ENCODE measurements at places on chromosomes 5 and 9. TPM values are rescaled to one million over a fixed set of nuclear protein-coding genes. Genes with fewer than 3 reads are reported as not detected.

- no peaks in the 10 kb centered on the region for H3K36me3 ChIP-seq
- no peak overlapping the region for H3K4me3 ChIP-seq
- no peaks in the 10 kb centered on the region for H3K27me3 ChIP-seq
Measured at GRCh38 chr5:65359981-65360380, 121.7 kb downstream of the ADAMTS6 start.

DNA sequence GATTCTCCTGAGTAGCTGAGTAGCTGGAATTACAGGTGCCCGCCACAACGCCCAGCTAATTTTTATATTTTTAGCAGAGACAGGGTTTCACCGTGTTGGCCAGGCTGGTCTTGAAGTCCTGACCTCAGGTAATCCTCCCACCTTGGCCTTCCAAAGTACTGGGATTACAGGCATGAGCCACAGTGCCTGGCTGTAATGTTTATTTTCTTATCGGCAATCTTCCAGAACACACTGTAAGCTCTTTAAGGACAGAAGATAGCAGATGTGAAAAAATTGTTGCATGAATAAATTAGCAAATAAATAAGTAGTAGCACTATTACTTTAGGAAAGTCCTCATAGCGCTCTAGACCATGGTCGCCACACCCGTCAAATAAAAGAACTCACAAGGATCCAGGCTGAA lies 100.5 kb downstream of the ENC1 start:
- H3K27me3 ChIP-seq: no peaks in the 10 kb centered on the region
- no peak overlapping the region for H3K27ac ChIP-seq
- no peaks in the 10 kb centered on the region for H3K36me3 ChIP-seq
- no peaks in the 10 kb centered on the region for H3K4me1 ChIP-seq
- no peak for DNase-seq

DNA sequence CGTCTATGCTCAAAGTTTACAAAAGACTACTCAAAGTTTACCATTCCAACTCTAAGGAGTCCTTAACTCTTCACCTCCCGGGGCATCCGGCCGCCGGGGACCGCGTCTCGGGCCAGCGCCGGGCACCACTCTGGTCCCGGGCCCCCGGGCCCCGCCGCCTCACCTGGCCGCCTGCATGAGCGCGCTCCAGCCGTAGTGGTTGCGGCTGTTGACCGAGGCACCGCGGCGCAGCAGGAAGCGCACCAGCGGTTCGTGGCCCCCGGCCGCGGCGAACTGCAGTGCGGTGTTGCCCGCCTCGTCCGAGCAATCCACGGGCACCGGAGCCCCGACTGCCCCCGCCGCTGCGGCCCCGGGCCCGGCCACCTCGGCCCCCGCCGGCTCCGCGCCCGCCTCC lies 388 bp downstream of the ANKS6 start:
- H3K27ac ChIP-seq: peak overlapping the region; percentile 85
- DNase-seq: no peak
- H3K4me3 ChIP-seq: peak overlapping the region; percentile 70

DNA sequence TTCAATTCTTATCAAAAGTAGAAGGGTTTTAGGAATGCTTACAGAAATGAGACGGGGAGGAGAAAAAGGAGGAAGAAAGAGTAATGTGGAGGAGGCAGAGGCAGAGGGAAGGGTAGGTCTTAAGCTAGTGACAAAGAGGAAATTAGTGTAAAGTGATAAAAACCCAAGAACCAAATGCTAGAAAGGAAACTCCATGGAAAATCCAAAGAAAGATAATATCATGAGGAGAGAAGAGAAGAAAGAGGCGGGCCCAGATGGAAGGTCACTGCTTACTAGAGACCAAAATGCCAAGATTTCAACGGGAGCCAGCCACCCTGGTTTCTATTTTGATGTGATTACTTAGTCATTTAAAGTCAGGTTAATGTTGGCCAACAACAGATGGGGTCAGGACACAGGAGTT lies 68.6 kb upstream of the IL12B start:
- H3K27ac ChIP-seq: no peak overlapping the region
- no peaks in the 10 kb centered on the region for H3K4me1 ChIP-seq
- no peaks in the 10 kb centered on the region for H3K36me3 ChIP-seq

HEMGN gene
- not detected for total RNA-seq

FAM151B gene
- total RNA-seq: 2.5 TPM

DNA sequence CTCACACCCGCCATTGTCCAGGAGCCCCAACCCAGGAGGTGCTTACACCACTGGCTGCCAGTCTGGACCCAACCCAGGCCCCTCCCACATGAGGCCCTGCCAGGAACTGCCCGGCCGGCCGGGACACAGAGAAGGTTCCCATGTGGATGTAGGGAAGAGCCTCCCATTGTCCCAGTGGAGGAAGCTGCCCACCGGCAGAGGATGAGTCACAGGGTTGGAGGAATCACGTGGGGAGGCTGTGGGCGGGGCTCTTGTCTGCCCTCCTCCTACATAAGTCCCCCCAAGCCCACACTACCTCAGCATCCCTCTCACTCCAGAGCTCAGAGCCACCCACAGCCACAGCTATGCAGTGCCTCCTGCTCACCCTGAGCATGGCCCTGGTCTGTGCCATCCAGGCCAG lies 26.1 kb downstream of the PAEP start:
- H3K27ac ChIP-seq: no peak overlapping the region
- no peaks in the 10 kb centered on the region for H3K36me3 ChIP-seq
- no peaks in the 10 kb centered on the region for H3K27me3 ChIP-seq

GRCh38 chr5:169656125-169656901 lies 19.2 kb downstream of the DOCK2 start:
- no peak overlapping the region for H3K4me3 ChIP-seq
- H3K4me1 ChIP-seq: no peaks in the 10 kb centered on the region
- no peaks in the 10 kb centered on the region for H3K27me3 ChIP-seq
- DNase-seq: no peak
- H3K27ac ChIP-seq: no peak overlapping the region
- no peaks in the 10 kb centered on the region for H3K36me3 ChIP-seq

OR1Q1 gene
- not detected for total RNA-seq

OR2V2 gene
- total RNA-seq: not detected

DNA sequence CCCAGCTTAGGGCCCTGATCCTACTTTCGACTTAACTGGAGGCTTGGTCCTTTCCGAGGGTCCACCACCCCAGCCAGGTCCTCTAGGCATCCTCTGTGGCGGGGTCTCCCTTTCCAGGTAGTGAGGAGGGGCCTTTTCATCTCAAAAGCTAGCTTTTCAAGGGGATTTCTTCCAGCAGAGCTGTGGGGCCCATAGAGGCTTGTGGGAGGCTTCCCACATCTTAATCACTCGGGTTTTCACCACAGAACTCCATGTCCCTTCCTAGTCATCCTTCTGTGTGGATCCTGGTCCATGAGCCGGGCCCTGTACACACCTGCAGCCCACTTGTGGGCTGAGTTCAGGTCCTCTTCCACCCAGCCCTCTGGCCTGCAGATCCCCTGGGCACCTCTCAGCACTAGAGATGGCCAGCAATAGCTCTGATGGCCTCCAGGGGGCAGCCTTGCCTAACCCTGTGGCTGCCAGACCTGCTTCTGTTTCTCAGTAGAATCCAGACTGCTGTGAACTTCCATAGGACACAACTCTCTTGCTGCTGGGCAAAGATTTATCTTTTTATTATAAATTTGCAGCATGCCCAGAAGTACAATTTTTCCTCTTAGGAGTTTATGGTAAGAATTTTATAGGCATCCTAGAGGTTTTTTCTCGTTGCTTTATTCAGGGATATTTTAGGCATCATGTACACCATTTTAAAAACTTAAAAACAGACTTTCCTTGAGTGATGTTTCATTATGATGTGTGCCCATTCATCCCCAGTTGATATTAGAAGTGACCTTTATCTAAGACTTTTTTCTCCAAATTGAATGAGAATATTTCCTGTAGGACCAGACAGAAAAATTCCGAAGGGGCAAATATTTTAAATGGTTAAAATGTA lies 208.9 kb downstream of the TRIO start:
- no peaks in the 10 kb centered on the region for H3K36me3 ChIP-seq
- H3K4me3 ChIP-seq: no peak overlapping the region
- H3K4me1 ChIP-seq: peaks cover 34% of the 10 kb centered on the region
- peak; percentile 82 for DNase-seq

DNA sequence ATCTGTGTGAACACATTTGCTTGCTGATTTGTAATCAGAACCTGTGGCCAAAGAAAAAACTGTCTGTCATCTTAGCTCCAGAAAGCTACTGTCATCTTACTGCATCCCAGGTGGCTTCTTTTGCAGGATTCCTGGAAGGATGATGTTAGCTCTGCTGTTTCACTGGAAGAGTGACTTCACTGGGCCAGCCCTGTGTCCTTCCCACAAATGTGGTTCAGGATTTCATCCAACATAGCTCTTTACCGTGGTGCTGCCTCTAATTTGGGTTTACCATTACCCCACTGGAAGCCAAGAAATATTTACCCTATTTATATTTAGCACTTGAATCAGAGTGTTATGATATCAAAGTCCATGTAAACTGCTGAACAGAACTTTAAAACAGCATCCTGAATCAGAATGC lies 501.0 kb downstream of the GADD45G start:
- H3K4me3 ChIP-seq: no peak overlapping the region
- H3K36me3 ChIP-seq: no peaks in the 10 kb centered on the region
- no peak overlapping the region for H3K27ac ChIP-seq
- H3K4me1 ChIP-seq: peaks cover 17% of the 10 kb centered on the region
- no peaks in the 10 kb centered on the region for H3K27me3 ChIP-seq

DNA sequence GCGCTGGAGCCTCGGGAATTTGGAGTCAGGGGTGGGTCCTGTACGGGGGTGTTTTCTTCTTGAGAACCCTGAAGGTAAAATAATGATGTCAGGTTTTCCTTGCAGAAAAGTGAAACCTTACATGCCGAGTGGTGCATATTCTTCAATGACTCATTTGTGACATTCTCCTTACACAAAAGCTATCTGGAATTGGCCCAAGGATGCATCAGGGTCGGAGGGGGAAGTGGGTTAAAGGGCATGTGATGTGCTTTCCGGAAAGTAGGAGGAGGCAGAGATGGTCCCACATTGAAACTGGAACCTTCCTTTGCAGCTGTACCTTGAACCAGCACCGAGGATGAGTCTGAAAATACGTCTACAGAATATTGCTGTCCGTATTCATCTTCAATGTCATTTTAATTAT lies 411.2 kb upstream of the IRX4 start:
- DNase-seq: peak; percentile 8
- H3K4me3 ChIP-seq: no peak overlapping the region
- no peaks in the 10 kb centered on the region for H3K27me3 ChIP-seq
- no peaks in the 10 kb centered on the region for H3K36me3 ChIP-seq
- no peaks in the 10 kb centered on the region for H3K4me1 ChIP-seq

GRCh38 chr5:15601274-15601673 lies 101.3 kb downstream of the FBXL7 start:
- no peaks in the 10 kb centered on the region for H3K27me3 ChIP-seq
- H3K4me1 ChIP-seq: no peaks in the 10 kb centered on the region
- H3K27ac ChIP-seq: no peak overlapping the region
- no peaks in the 10 kb centered on the region for H3K36me3 ChIP-seq
- no peak overlapping the region for H3K4me3 ChIP-seq

IL13 gene
- not detected for total RNA-seq

GRCh38 chr9:76787677-76788076 lies 23.4 kb downstream of the PCA3 start:
- H3K4me1 ChIP-seq: peaks cover 20% of the 10 kb centered on the region
- no peak overlapping the region for H3K27ac ChIP-seq
- H3K4me3 ChIP-seq: no peak overlapping the region

- H3K4me3 ChIP-seq: no peak overlapping the region
- H3K4me1 ChIP-seq: no peaks in the 10 kb centered on the region
- no peaks in the 10 kb centered on the region for H3K27me3 ChIP-seq
- no peak for DNase-seq
Measured at GRCh38 chr9:104301755-104302154, 202.3 kb upstream of the OR13F1 start.

- peaks cover 13% of the 10 kb centered on the region for H3K4me1 ChIP-seq
- DNase-seq: no peak
- H3K36me3 ChIP-seq: no peaks in the 10 kb centered on the region
- H3K27ac ChIP-seq: no peak overlapping the region
Measured at GRCh38 chr5:41508186-41508585, 2.2 kb downstream of the PLCXD3 start.

PDZD2 gene
- total RNA-seq: 11.4 TPM

TAF11L11 gene
- total RNA-seq: not detected

GRCh38 chr5:6041977-6042550 lies 336.3 kb downstream of the MED10 start:
- no peaks in the 10 kb centered on the region for H3K27me3 ChIP-seq
- H3K4me1 ChIP-seq: no peaks in the 10 kb centered on the region
- no peak overlapping the region for H3K27ac ChIP-seq
- DNase-seq: no peak

All from sigmoid colon (tissue), 7 donors.